Urinary bladder (tissue), 4 donors: ENCODE measurements at places on chromosomes 1 and 21.

DNA sequence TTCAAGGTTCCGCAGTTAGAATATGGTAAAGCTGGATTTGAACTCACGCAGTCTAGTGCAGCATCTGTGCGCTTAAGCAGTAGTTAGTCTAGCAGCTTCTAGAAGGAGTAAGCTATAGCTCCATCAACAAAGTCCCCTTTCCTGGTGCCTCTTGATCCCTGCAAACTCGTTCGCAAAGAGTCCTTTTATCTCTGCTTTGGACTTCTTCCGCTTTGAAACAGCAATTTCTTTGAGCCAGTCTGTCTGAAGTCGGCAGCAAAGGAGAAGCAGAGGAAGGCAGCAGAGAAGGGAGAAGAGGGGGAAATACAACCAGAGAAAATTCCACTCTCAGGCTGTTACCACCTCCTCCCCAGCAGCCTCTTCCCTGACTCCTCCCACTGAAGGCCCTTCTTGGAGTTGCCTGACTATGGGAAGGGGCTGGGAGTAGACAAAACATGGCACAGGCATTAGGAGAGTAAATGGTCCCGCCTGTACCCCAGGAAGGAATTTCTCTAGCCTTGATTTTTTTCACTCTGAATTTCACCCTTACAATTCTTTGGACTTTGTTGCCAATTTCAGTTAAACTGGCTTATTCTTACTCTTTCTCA lies 25.9 kb downstream of the HSD3B2 start:
- DNase-seq = no peak

DNA sequence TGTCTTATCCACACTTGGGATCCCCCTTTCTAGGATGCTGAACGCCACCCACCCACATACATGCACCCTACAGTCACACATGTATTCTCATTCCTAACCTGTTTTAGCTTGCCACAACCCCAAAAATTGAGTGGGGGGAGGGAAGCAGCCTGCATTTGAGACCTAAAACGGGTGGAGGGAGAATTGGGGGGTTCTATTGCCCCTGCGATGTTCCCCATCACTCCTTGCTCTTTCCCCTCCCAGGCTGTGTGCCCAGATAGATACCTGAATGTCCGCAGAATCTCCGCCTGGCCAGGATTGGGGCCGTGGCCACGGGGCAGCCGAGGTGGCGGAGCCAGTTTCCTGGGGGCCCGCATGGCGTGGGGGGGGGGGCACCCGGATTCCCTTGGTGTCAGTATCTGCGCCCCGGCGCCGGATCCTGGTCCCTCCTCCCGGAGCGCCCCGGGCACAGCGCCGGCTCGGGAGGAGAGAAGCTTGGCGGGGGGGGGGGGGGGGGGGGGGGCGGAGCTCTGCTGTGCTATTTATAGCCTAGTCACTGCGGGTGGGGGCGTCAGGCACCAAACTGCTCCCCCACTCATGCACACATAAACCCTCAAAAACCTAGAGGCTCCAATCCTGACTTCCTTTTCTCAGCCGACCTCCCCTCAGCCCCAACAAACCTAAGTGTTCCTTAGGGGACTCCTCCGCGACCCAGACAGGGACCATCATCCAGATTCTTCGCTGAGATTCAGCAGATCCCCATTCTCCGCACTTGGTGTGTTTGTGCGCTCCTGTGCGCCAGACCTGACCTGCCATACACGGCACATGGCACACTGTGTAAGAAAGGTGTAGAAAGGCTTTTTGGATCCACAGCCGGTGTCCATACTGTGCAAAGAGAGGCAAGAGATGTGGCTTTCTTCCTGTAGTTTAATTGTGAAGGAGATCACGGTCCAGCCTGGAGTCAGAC lies 1.9 kb downstream of the ANKRD34A start:
- DNase-seq = no peak

DNA sequence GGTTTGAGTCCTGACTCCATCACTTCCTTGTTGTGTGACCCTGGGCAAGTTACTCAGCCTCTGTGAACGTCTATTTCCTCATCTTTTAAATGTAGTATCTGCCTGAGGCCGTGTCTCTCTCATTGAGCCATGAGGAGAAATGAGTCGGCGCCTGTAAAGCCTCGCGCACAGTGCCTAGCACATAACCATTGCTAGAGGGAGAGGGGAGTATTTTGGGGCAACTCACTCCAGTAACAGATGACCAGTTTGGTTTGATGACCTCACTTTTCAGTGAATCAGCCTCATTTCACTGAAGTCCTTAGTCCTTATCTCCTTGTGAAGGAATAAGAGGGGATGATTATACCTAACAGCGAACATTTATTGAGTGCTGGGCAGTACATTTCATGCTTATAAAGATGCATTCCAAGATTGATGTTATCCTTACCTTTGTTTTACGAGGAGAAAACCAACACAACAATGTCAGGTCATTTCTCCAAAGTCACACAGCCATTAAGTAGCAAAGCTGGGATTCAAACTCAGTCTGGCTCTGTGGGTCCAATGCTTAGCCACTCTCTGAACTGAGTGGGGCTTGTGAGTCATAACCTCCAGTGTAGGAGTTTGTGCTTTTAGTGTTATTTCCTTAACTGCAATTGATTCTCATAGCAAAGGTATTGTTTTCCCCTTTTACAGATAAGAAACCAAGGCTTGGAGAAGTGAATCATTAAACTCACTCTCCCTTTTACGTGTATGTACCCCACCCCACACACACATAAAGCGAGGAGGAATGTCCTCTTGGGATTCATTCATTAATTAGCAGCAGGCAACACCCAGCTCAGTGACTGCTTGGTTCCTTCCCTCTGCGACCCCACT lies 25.9 kb downstream of the KCNC4 start:
- DNase-seq = no peak

- no peak for DNase-seq
These were observed 31.4 kb upstream of the KAZN start for GRCh38 chr1:14567056-14567455.

DNA sequence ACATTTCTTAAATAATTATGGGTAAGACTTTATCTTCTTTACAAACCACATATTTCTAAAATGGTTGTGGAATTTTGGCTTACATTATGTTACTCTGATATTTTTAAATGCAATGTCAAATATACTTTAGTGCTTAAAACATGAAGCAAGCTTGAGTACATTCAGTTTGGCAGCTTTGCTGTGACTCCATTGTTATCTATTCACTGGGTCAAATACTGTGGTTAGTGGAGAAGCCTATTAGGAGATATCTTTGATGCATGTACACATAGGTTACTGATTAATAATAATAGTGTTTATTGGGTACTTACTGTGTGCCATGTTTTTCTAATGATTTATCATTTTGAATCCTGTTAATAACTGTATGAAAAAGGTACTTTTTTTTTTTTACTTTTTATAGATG lies 520.4 kb upstream of the B3GALT2 start:
- DNase-seq = no peak

GRCh38 chr1:27257155-27257554 lies 22.7 kb downstream of the WDTC1 start:
- no peak for DNase-seq

- no peak for DNase-seq
These were observed 40.4 kb downstream of the UBR4 start for GRCh38 chr1:19169642-19170041.

DNA sequence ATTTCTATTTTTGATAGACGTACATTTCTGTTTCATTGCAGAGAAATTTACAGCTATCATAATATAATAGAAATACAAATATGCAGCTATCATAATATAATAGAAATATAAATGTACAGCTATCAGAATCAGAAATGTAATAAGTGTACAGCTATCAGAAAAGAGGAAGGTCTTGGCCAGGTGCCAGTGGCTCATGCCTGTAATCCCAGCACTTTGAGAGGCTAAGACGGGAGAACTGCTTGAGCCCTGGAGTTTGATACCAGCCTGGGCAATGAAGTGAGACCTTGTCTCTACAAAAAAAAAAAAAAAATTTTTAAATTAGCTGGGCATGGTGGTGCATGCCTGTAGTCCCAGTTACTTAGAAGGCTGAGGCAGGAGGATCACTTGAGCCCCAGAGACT lies 37.9 kb downstream of the PIGM start:
- DNase-seq = no peak

GRCh38 chr1:235136111-235136510 lies 7.5 kb upstream of the TOMM20 start:
- no peak for DNase-seq

GRCh38 chr1:183238071-183238470 lies 52.0 kb downstream of the LAMC2 start:
- no peak for DNase-seq
